ENCODE measurements at places on chromosomes 11 and 22.

DNA sequence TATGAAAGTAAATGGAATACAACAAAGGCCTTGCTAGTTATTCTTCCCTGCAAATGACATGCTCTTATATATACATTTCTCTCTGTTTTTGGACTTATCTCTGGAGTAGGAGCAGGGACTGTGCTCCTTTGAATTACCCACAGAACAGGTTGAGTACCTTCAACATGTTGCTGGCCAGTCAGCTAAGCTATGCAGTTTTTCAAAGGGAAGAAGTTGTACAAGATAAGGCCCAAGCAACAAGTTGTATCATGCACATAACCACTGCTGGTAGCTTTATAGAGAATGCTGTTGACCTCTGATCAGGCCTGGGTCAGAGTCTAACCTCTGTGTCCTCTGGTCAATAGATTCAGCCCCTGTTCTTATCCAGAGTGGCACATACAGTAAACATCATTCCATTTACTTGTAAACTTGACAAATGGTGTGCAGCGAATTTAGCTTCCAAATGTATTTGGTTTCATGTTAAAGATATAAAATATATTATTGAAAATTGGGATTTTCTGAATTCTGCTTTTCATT lies 99.6 kb downstream of the C11orf87 start:
- no peak for DNase-seq

GRCh38 chr11:121270001-121270678 lies 22.4 kb upstream of the SC5D start:
- DNase-seq = no peak

DNA sequence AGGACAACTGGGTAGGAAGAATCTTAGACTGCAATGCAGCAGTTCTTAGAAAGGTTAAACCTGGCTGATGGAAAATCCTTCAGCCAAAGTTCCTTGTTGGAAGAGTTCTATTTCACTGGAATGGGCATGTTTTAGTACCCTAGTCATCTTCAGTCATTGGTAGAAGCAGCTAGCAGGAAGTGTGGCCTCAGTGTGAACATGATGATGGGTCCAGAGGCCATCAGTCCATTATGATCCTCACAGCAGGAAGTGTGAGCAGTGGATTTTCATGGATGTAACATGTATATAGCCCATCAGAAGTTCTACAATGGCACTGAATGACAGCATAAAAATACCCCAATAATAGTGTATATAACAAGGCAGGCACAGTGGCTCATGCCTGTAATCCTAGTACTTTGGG lies 35.9 kb upstream of the PDE3B start:
- no peak for DNase-seq

- DNase-seq = no peak
Measured at GRCh38 chr11:93512949-93513667, 30.1 kb downstream of the SMCO4 start.

DNA sequence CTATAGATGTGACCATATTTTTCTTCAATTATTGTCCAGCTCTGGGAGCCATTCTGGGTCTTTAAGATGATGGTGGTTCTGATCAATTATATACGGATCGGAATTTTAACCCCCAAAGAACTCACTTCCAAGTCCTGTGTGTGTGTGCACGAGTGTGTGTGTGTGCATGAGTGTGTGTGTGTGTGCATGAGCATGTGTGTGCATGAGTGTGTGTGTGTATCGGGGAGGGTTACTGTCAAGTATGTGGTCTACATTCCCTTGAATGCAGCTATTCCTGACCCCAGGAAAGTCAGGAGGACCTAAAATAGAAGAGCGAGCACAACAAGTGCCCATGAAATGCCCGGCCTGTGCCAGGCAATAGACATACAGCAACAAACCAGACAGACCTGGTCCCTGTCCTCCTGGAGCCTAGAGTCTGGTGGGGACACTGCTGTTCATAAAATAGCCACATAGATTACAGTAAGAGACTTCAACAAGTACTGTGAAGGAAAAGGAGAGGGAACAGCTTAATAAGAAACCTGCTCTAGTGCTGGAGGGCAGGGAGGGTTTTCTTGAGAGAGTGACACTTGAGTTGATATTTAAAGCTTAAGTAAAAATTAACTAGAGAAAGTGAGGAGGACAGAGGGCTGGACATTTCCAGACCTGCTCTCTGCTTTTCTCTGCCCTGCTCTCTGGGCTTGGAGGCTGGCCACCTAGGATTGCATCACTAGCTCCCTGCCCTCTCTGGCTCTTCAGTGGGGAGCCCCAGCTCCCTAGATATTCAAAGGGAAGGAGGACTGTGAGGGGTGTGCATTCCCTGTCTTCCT lies 66.1 kb upstream of the SPON1 start:
- no peak for DNase-seq

Measured in hematopoietic multipotent progenitor cell treated with erythropoietin and hydrocortisone succinate and interleukin-3 and kit ligand, for 4 days (in vitro differentiated cells).